ENCODE measurements at places on chromosomes 7 and 10. TPM values are rescaled to one million over a fixed set of nuclear protein-coding genes. Genes with fewer than 3 reads are reported as not detected.

The CLDN4 gene
- total RNA-seq, result 0.24 TPM

The AKR1D1 gene
- total RNA-seq, result not detected

The SKIDA1 gene
- total RNA-seq, result 3.1 TPM

The CTNNA3 gene
- total RNA-seq, result 0.25 TPM

The STEAP1B gene
- total RNA-seq, result 0.97 TPM

The ZNF853 gene
- total RNA-seq, result 4.1 TPM
